ENCODE measurements at places on chromosomes 4 and X. TPM values are rescaled to one million over a fixed set of nuclear protein-coding genes. Genes with fewer than 3 reads are reported as not detected.

- DNase-seq = no peak
Measured at GRCh38 chrX:30307466-30307865, 1.7 kb downstream of the NR0B1 start.

Gene CLDN34
- 0.21 TPM for total RNA-seq

GRCh38 chr4:116870686-116871085, 214.7 kb downstream of the TRAM1L1 start:
- no peak for DNase-seq

DNA sequence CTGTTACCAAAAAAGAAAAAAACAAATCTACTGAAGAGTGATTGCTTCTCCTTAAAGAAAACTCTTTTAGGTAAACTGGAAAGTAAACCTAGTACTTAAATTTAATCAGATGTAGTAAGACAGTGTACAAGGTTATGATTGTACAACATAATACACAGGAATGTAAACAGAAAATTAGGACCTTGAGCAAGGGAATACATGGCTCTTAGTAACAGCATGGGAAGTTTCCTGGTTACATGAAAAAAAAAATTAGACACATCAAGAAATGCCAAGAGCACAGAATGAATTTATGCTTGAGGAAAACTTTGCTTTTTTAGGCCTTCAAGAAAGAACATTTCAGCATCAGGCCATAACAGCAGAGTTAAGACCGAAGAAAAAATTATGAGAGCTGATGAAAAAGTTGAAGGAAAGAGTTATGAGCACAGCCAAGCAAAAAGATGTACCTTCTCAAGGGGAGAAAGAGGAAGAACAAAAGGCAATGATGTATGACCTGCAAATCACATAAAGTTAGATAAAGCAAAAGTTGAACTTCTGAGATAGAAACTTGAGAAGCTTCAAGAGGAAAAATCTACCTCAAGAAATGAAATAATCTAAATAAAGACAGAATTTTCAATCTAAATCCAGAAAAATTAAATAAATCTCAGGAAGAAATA, 311.6 kb downstream of the GALNTL6 start:
- DNase-seq = no peak

DNA sequence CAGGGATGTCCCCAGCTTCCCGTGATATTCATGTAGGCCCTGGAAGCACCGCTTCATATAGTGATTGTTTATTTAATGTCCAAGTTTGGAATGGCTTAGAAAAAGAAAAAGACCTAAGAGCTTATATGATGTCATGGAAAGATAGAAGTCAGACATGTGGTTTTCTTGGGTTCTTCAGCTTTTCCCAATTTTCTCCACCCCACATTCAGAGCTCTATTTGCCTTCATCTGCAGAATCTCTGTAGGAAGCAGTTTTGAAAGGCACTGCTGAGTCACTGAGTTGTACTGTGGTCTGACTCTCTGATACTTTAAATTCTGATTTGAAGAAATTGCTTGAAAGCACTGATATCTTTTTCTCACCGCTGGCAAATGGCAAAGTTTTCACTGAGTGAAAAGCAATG, 120.6 kb upstream of the EDNRA start:
- DNase-seq = no peak

DNA sequence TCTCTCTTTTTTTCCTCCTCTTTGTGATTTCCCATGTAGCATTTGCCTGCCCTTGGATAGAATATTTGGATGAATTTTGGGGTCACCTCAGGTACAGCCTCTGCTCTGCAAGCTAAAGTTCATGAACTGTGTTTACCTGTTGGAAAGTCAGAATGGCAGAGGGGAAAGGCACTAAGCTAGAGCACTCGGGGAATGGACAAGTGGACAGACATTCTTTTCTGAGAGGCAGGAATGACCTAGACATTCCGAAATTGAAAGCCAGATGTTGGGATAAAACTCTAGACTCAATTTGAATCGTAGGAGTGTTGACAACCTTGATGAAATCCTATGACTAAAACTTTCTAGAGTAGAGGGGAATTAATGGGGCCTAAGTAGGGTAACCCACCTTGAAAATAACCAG, 56.1 kb downstream of the LUZP4 start:
- no peak for DNase-seq

GRCh38 chr4:44493924-44494323, 45.3 kb upstream of the KCTD8 start:
- peak; percentile 20 for DNase-seq

DNA sequence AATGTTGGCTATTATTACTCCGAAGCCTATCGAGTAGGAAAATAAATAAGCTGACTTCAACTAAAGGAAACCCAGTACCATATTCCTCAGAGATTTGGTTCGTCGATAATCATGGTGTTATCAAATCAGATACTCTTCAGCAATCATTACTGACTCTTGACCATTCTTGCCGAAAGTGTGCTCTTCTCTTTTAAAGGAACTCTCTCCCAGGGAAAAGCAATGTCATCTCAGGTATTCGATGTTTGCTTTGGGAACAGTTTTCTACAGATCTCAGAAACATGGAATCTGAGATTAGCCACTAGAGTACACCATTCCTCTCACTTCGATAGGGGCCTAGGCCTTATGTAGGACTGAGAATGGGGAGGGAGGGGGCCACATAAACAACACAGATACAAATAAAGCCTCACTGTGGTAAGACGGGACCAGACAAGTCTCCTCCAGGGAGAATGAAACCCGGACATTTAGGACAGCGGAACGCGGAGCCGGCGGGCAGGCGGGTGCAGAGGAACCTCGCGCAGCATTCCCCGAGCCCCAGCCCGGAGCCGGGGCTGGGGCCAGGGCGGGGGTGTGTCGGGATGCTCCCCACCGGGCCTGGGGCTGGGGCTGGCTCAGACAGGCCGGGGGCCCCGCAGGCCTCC, 581 bp downstream of the DNAJB14 start:
- DNase-seq = peak; percentile 44

- DNase-seq = no peak
Measured at GRCh38 chrX:63784346-63784901, 590 bp downstream of the ARHGEF9 start.

DNA sequence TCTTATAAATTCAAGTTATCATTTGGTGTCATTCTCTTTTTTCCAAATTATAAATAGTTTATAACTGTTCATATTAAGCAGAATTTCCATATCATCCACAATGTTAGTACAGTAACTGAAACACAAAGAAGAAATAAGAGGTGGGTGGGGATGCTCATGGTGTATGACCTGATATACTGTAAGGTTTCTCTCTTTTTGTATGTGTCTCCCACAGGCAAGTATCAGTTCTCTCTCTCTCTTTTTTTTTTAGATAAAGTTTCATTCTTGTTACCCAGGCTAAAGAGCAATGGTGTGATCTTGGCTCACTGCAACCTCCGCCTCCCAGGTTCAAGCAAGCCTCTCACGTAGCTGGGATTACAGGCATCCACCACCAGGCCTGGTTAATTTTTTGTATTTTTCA, 43.7 kb upstream of the UGT2A3 start:
- no peak for DNase-seq

DNA sequence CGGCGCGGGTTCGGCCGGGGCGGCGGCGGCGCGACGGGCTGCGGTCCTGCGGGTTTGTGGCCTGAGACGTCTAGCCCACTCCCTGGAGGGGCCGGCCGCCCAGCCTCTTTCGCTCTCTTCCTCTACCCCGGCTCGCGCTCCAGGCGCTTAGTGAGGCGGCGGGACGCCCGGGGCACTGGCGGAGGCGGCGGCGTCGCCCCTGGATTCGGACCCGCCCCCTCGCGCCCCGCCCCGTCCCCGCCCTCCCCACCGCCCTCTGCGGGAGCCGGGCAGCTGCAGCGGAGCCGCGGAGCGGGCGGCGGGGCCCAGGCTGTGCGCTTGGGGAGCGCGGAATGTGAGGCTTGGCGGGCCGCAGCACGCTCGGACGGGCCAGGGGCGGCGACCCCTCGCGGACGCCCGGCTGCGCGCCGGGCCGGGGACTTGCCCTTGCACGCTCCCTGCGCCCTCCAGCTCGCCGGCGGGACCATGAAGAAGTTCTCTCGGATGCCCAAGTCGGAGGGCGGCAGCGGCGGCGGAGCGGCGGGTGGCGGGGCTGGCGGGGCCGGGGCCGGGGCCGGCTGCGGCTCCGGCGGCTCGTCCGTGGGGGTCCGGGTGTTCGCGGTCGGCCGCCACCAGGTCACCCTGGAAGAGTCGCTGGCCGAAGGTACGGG, at the start of gene BMP2K:
Gene BMP2K (plus strand): TSS at position 272 of the 650 bp plus-strand sequence. CDS start 194 bp downstream, at position 466.
- DNase-seq = peak; percentile 57

DNA sequence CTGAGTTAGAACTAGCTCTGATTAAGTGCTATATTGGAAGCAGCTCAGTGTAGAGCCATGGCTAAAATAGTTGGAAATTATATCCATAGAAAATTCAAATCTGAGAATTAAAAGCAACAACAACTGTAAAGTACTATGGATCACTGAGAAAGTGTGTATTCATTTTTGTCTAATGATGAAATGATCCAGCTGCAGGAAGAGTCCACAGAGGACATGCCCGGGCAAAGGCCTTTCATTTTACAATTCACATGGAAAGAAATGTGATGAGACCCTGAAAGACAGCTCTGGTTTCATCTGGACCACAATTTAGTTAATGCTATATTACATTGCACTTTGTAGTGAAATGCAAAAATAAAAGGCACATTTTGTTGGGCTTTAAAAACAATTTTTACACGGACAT, 196.8 kb upstream of the FAT1 start:
- no peak for DNase-seq

DNA sequence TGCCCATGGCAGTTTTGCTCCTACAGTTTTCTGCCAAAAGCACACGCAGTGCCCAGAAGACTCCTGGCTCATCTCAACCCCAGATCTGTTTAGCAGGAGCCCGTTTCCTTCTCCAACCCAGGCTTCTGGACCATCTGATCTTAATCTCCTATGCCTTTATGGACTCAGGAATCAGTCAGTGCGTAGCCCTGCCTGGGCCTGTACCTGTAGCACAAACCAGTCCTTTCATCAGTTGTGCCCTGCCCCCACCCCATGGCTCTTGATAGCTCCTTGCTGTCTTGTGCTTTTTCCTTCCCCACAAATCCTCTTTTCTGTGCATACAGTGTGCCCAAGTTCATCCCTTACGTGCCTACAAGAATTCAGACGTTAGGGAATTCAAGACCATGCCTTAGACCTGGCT, 1.5 kb downstream of the ZNF718 start:
- DNase-seq = no peak

Gene MAGEA2
- total RNA-seq = 0.15 TPM

Gene CDX4
- total RNA-seq = not detected

DNA sequence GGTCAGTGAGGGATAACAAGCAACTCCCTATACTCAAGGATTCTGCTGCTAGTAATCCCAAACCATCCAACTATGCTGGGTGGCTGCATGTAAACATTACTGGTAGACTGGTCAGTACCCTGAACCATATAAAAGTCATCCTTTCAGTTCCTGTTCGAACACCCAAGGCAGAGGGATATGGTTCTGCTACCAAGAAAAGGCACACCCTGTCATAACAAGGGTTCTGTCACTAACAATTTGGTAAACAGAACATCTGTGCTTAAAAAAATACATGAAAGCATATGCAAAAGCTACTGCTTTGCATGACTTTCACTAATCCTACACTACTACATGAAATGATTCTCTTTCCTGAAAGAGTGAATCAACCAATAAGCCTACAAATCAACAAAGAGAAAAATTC, 76.8 kb upstream of the MCF2 start:
- no peak for DNase-seq

GRCh38 chr4:174216799-174217272, 66.6 kb downstream of the FBXO8 start:
- no peak for DNase-seq

DNA sequence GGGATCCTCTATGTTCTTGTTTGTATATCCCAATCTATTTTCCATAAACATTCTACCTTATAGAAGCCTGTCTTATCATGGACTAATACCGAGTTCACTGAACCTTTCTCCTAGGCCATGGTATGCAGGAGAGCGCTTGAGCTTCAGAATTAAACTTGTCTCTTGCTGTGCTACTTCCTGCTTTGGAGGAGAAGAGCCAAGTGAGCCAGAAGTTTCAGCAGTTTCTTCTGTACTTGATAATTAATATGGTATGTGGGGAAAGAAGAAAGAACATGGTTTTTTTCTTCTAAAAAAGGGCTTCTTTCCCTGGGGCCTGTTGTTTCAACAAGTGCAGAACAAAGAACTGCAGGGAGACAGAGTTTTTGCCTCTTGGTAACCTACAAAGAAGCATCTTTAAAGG, 172.8 kb downstream of the ATG4A start:
- DNase-seq = peak; percentile 49

GRCh38 chr4:27094783-27095182, 234.1 kb downstream of the STIM2 start:
- no peak for DNase-seq

- DNase-seq = no peak
Measured at GRCh38 chr4:45425135-45425534, 698.7 kb downstream of the GABRG1 start.

DNA sequence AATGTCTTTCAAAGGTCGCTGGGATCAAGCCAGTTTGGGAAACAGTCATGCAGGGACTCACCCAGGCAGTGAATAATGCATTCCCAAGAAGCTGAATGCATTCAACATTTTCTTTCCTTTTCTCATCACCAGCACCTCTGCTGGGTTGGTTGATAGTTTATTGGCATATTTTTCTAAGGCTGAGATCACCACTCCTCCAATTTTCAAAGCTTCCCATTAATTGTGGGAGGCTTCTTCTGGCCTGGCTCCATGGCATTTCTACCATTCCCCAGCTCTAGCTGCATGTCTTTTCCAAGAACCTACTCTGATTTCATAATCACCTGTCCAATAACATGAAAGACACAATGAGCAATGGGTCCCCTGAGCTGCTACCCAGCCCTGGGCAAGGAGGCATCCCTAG, 35.8 kb downstream of the CHRDL1 start:
- DNase-seq = no peak

DNA sequence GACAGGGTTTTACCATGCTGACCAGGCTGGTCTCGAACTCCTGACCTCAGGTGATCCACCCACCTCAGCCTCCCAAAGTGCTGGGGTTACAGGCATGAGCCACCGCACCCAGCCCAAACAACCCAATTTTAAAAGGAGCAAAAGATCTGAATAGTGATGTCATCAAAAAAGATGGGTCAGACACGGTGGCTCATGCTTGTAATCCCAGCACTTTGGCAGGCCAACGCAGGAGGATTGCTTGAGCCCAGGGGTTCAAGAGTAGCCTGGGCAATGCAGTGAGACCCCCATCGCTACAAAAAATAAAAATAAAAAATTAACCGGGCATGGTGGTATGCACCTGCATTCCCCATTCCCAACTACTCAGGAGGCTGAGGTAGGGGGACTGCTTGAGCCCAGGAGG, 6.1 kb downstream of the ELF2 start:
- no peak for DNase-seq

DNA sequence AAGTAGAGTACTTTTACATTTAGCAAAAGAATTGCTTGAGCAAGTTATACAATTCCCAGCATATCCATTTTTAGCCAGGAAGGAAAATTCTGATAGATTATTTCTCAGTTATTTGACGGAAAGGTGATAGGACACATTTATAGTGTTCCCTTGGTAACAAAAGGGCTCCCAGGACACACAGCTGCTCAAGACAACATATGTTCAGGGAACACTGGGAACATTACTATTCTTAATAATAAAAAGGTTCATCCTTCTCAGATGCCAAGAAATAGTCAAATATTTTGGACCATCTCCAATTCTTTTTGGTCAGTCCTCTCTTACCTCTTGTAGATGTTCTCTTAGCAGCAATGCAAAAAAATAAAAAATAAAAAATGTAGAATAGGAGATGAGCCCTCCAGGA, 66.8 kb upstream of the SMAD1 start:
- DNase-seq = no peak

Gene UGT2B28
- 0.11 TPM for total RNA-seq

GRCh38 chrX:150967786-150968185, 15.3 kb upstream of the HMGB3 start:
- peak; percentile 4 for DNase-seq

Gene SPARCL1
- total RNA-seq = 0.04 TPM
